Memory B cell (primary cell): ENCODE measurements at places on chromosomes 3 and 15.

DNA sequence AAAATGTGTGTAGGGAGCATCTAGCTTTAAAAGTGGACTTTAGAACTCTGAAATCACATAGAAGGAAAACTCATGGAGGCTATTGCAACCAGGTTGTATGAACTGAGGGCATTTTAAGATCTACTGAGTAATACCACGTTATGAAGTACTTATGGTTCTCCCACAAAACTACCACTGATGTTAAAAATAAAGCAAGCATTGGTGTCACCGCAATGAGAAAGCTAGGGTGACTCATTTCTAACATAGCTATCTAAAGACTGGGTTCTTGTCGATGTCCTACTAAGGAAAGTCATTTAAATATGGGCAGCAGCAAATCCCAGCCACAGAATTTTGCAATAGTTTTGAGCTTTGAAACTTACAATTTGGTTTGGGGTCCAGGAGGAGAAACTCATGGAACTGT, 584.8 kb downstream of the DIPK2A start:
- DNase-seq: no peak

GRCh38 chr3:126548556-126549466, 9.9 kb downstream of the C3orf22 start:
- peak; percentile 5 for DNase-seq

DNA sequence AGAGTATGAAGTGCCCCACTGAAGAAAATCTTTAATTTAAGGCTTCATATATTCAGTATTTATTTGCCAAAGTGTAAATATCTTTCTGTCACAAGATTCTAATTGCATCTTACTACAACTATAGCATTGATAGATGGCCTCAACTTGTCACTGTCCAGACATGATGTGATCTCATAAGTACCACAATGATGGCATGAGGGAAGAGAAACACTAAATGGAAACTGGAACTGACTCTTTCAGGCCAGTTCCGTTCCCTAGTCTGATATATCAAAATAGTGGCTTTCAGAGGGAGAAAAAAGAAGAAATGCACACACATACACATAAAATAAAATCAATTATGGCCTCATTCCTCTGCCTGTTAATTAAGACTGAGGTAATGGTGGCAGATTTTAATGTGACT, 615.7 kb downstream of the TBL1XR1 start:
- no peak for DNase-seq

DNA sequence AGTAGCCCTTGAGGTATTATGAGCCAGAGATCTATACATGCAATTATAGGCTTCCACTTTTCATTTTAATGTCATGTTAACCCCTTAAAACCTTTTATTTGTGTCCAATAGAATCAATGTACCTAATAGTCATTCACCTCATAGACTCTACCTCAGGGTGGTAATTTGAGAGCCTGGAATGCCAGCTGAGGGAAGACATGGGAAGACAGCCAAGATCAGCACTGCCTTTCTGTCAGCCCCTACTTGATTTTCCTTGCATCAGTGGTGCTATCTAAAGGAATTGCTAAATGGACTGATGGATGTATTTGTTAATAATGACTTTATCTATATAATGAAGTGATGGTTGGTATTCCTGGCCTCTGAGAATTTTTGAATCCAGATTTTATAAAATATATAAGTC, 113.3 kb upstream of the GBE1 start:
- DNase-seq: no peak

DNA sequence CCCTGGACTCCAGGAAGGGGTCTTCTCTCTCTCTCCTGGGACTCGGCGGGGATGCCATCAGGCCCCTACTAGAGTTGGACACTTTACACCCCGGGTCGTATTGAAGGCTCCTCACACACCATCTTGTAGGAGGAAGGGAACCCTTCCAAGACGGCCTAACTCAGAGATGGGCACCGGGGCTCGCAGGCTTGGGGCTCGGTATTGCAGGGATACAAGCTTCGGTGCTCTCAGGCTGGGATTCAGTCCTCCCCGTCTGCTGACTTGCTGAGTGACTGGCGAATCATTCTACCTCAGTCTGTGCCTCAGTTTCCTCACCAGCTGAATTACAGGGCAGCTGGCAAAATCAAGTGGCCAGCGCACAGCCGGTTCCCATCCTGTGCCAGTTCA, 419 bp upstream of the CALML4 start:
- no peak for DNase-seq
